ENCODE measurements at places on chromosomes 16 and 17.

DNA sequence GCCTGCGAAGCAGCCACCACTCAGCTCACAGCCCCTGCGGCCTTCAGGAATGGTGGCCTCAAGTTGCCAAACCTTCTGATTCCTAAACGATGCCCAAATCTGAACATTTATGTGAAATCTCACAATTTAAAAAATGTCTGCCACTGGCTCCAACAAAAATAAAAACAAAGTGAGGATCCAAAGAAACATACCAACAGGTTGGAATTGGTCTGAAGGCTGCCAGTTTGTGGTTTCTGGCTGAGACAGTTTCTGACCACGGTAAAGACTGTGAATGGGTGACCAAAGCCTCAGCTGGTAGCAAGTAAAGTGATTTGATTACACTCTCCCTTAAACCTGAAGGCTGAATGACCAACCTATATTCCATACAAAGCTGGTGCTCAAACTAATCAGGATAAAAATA, 24.9 kb downstream of the LITAFD start:
- DNase-seq: no peak

- DNase-seq: no peak
Measured at GRCh38 chr16:50657241-50657640, 23.9 kb downstream of the SNX20 start.

GRCh38 chr17:82696259-82696658, 2.2 kb downstream of the RAB40B start:
- no peak for DNase-seq

GRCh38 chr17:75124819-75125162, 6.8 kb downstream of the NT5C start:
- DNase-seq: no peak

DNA sequence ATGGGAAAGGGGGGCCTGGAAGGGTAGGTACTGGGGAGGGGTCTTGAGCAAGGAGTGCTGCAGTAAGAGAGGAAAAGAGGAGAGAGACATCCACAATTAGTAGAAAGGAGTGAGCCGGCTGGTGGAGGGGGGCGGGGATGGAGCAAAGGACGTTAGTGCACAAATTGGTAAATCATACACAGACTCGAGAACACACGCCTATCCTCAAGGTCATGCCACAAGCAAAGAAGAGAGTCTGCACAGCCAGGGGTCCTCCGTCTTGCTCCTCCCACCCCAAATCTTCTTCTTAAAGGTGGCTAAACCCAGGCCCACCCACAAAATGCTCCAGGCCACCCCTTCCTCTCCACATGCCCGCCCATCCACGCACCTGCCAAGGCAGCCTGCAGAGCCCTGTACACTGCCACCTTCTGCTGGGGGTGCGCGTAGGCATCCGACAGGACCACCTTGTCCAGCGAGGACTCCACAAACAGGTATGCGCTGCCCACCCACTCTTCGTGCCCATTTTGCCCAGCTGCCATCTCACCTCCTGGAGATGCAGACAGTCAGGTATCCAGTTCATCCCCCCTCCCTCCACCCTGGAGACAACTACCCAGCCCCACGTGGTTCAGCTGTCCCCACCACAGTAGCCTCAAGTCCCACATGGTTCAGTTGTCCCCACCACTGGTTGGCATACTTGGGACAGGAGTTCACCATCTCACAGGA, 3.4 kb downstream of the TRADD start:
- no peak for DNase-seq

GRCh38 chr16:25124503-25124902, 13.0 kb downstream of the LCMT1 start:
- no peak for DNase-seq

DNA sequence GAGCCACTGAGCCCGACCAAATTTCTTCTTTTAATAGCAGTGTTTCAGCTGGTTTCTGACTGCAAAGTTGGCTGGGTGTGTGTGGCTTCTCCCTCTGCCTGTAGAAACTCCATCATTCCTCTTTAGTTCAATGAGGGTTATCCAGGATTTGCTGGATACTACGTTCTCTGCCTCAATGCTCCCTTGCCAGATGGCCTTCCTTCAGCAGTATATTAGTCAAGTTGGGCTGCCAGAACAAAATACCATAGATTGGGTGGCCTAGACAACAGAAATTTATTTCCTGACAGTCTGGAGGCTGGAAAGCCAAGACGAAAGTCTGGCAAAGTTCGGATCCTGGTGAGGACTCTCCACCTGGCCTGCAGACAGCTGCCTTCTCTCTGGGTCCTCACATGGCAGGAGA, 103.7 kb downstream of the NOG start:
- no peak for DNase-seq

DNA sequence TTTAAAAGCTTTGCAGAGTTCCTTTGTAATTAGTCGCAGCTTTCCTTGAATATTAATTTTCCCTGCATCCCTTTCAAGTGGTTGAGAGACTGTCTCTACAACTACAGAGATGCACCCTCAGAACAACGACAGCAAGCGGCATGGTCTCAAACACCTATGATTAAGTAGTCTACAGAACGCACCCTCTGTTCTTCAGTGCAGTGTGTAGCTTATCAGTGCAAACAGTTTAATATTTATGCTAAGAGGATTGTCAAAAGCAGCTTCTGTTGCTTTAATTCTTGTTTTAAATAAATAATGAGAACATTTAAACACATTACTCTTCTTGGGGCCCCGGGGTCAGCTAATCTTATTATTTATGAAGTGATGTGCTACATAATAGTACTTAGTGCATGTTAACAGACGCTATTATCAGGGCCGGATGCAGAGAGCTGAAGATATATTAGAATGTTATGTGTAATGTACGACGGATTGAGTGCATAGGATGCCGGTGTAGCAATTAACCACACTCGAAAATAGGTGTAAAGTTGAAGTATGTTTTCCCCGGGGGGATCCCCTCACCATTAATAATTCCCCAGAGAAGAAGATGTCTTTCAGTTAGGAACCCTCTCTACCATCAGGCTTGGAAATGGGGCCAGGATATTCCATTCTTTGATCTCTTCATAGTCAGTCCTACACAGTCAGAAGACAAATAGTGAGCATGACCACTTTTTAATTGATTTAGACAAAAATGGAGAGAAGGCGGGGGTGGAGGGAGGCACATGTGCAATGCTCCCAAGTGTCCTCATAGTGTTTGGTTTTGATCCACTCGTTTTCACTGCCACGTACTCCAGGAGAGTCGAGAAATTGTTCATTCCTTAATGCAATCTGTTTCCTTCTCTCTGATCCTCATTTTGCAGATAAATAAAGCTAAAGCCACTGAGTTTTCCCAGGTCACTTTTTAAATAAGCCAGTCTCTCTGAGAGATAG, 176.3 kb downstream of the IRX3 start:
- no peak for DNase-seq

Data from endothelial cell (in vitro differentiated cells).